ENCODE measurements at places on chromosomes 11 and 22.

GRCh38 chr11:8018484-8019313 is 31.6 kb downstream of the EIF3F start:
- DNase-seq = peak; percentile 41

- no peak for DNase-seq
Observed at GRCh38 chr11:95699631-95700470, 89.7 kb downstream of the FAM76B start.

DNA sequence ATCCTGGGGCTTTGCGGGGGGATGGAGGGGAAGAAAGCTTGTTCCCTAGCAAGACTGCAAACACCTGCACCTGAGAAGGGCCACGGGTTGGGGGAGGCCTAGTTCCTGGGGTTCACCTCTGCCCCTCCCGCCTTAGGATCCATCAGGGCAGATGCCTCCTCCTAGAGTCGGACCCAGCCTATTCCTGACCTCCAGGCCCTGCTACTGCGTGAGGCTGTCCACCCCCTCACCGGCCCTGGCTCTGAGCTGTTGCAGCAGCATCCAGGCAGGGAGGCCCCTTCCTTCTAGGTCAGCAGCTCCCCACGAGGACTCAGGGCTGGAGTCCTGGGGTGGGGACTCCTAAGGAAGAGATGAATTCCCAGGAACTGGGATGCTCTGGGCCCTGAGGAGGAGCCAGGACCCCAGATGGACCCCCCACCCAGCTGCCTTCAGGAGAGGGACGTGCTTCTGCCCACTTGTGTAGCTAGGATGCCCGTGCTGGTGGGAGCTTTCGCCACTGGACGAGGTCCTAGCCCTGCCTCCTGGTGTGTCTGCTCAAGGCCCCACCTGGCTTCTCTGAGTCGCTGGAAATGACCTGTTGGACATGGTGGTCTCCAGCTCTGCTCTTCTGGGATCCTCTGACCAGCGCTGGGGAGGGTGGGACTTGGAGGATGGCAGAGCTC is 10.3 kb downstream of the MRGPRF start:
- DNase-seq = no peak

DNA sequence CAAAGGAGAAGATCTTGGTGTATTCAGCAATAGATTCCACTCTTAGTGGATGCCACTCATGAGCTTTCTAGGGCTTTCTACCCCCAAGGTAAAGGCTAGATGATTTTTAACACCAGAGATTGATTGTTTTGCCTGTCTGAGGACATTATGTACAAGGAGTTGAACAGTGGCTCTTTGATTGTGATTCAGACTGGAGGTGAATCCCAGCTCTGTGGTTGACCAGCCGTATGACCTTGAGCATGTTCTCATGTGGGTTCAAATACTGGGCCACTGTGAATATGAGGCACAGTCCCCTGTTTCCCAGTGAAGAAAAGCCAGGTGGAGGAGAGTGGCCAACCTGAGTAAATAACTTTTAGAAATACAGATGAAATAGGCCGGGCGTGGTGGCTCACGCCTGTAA is 24.0 kb upstream of the PARVB start:
- no peak for DNase-seq

DNA sequence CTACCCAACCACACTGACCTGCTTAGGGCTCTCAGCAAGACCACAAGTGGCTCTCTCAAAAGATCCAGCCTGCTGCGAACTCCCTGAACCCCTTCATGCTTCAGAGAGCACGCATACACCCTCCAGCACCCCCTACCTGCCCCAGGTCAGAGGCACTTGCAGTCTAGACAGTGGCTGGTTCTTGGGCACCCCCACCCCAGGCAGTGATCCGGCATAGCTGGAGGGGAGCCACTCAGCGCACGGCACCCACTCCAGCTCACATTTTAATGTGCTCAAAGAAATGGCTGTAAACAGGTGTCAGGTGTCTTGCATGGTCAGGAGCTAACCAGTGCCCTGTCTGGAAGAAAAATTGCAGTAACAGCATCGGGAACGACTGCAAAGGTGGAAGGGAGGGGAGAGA is 140.8 kb downstream of the PKNOX2 start:
- DNase-seq = no peak

DNA sequence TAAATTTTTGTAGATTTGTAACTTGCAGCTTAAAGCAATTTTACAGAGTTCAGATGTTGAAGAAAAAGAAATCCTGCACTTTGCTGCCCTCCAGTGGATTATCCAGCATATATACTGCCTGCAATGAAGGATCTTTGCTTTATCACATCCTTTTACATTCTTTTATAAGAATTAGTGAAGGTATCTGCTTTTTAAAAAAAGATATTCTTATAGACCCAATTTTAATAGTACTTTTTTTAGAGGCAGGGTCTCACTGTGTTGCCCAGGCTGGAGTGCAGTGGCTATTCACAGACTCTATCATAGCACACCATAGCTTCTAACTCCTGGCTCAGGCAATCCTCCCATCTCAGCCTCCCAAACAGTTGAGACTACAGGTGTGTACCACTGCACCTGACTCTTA is 60.7 kb downstream of the TTC17 start:
- no peak for DNase-seq

GRCh38 chr11:1669546-1670218 is 27.3 kb upstream of the KRTAP5-6 start:
- no peak for DNase-seq

DNA sequence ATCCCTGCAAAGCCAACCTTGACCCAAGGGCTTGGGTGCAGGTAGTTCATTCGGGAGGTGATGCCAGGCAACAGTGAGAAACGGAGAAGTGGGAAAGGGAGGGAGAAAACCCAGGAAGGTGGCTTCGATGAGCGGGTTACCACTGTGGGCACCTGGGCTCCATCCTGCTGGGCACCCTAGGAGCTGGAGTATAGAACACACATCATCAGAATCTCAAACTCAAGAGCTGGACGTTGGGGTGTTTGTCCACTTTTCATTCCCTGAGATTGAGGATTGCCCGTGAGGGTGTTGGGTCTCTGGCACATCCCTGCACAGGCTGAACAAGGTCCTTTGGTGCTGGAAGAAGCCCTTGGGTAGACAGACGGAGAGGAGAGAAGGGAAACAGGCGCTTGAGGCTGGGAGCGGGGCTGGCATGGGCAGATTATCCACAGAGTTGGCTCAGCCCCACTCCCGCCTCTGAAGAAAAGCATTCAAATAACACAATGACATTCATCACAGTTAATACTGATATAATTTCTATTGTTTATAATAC is 70.4 kb downstream of the LRRC32 start:
- no peak for DNase-seq

DNA sequence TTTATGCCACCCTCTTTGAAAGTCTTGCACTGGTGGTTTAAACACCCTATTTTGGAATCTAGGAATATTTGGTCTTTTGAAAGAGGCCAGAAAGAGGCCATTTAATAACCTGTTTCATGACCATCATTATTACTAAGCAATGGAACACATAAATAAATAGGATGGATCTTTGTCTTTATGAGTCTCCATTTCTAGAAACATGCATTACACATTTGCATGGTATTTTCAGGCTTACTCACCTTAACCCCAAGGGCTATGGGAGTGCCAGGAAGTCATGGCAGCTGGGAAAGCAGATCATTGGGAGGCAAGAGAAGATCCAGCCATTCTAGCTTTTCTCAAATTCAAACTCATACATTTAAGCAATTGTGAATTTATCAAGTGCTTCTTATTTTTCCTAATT is 185.8 kb upstream of the POU2AF2 start:
- DNase-seq = no peak

DNA sequence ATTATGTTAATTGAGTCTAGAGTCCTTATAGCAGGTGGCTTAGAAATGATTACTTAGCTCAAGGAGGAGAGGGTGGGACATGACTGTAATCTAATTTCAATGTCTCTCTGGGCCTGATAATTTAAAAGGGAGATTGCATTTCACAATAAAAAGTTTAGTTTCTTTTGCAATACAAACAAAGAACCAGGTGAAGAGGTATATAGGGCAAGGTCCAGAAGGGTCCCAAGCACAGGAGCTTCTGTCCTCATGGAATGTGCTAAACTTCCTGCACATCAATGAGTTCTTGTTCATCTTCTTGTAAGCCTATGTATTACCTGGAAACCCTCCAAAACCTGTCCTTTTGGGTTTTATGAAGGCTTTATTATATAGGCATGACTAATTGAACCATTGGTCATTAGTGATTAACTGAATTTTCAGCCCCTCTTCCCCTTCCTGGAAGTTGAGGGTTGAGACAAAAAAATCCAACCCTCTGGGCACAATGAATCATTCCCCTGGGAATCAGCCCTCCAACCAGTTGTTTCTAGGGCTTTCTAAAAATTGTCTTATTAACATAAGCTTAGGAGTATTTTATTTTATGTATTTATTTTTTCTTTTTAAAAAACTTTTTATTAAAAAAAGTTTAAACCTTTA is 37.6 kb downstream of the MS4A2 start:
- DNase-seq = no peak

- no peak for DNase-seq
Observed at GRCh38 chr11:103397369-103397768, 288.1 kb downstream of the DYNC2H1 start.

GRCh38 chr11:132264616-132265015 is 894.2 kb downstream of the NTM start:
- no peak for DNase-seq

DNA sequence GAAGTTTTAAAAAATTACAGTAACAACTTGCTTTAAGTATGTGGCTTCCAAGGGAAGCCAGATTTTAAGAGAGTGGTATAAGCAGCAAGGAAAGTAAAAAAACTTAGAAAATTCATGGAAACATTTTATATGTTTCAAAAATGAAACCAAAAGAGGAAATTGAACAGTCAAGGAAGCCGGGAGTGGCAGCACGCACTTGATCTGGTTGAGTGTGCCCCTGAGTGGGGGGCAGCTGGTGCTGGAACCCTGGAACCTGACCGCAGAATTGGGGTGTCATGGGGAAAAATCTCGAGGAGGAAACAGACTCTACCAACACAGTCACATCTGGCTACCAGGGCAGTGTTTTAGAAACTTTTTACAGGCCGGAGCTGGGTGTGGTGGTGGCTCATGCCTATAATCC is 14.0 kb downstream of the MICALL1 start:
- no peak for DNase-seq

- DNase-seq = no peak
Observed at GRCh38 chr22:31185056-31185455, 25.1 kb downstream of the RNF185 start.

GRCh38 chr11:124896821-124897391 is 759 bp downstream of the ROBO4 start:
- DNase-seq = no peak

- peak; percentile 43 for DNase-seq
Observed at GRCh38 chr11:130839981-130840666, 76.2 kb downstream of the SNX19 start.

- DNase-seq = no peak
Observed at GRCh38 chr11:68509066-68509465, 48.5 kb downstream of the PPP6R3 start.

DNA sequence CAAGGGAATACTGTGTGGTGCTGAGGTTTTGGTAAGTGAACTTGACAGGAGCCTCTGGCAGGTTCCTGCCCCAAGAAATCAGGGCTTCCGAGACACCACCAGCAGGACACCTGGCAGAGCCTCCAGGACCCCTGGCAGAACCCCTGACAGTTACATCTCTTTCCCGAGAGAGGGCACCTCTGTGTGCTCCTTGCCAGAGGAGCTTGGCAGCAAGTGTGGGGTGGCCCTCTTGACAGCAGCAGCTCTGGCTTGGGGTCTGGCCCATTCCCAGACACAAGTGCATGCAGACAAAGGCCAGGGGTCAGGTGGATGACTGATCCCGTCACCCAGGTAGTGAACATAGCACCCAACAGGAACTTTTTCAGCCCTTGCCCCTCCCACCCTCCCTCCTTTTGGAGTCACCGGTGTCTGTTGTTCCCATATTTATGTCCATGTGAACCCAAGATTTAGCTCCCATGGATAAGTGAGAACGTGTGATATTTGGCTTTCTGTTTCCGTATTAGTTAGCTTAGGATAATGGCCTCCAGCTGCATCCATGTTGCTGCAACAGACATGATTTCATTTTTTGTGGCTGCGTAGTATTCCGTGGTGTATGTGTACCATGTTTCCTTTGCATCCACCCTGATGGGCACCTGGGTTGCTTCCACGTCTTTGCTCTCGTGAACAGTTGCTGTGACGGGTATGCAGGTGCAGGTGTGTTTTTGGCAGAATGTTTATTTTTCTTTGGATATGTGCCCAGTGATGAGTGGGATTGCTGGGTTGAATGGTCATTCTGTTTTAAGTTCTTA is 21.2 kb upstream of the OSBPL5 start:
- DNase-seq = no peak

DNA sequence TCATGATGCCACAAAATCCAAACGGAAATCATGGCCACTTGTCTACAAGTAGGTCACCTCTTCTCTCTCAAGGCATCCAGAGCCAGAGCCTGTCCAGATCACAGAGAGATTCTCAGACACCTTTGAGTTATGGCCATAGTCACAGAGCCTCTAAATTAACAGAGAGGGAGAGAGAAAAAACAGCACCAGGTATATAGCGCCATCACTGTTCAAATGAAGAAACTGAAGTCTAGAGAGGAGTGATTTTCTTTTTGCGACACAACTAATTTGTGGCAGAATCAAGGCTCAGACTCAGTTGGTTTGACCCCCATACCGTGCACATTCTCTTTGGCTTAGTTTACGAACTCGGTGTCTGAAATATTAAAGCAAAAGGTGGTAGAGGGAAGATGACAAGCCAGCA is 512.9 kb downstream of the NTM start:
- no peak for DNase-seq

GRCh38 chr11:9132203-9132878 is 40.9 kb upstream of the SCUBE2 start:
- no peak for DNase-seq

DNA sequence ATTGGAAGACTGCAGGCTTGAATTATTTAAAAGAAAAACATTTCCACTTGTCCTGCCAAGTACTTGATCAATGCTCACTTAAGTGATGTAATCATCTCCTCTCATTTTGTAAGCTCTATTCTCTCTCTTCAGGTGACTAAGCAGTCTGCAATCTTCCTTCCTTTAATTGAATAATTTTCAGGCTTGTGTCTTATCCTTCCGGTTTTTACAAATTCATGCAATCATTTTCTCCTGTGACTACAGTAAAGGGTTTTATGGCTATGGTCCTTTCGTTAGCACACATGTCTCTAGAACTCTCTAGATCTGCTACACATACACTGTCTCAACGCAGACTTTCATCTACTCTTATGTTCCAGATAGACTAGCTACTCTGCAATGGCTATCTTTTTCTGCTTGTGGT is 12.6 kb upstream of the UPB1 start:
- DNase-seq = no peak

DNA sequence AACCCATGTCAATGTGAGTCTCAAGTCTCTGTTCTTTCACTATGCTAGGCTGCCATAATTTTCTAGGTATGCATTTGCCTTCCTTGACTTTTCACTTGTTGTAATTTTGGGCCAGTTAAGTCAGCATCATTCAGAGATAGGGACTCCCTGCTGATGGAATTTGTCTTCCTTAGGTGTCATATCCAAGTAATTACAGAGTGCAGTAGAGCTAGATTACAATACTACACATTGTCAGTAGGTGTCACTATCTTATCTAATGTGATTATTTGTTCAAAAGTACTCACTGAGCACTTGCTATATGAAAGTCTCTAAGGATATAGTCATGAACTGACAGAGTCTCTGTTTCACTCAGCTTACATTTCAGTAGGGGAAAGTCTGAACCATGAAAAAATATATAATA is 25.0 kb upstream of the SYN3 start:
- DNase-seq = no peak

- DNase-seq = no peak
Observed at GRCh38 chr11:69918231-69918937, 99.2 kb upstream of the FGF3 start.

- DNase-seq = no peak
Observed at GRCh38 chr11:64344787-64345186, 4.8 kb downstream of the CCDC88B start.
